Skin of body (tissue), 3 donors: ENCODE measurements at places on chromosomes 5 and 9.

GRCh38 chr5:133853646-133854365, 114.6 kb downstream of the C5orf15 start:
- DNase-seq: no peak

- no peak for DNase-seq
Observed at GRCh38 chr5:1474866-1475543, 29.8 kb upstream of the SLC6A3 start.

DNA sequence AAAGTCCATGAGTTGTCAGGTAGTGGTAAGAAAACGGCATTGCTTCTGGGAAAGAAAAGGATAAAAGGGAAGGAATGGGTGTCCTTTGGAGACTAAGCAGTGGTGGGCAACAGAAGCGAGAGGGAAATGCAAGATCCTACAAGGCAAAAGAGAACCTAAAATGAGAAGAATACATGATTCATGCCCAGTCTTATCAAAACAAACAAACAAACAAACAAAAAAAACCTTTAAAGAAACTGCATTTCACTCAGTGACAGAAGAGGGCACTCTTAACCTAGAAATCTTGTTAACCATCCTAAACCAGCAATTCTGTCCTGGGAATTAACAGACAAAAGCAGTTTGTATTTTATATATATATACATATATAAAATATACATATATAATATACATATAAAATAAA, 88.5 kb downstream of the SUSD1 start:
- peak; percentile 18 for DNase-seq

GRCh38 chr5:1494780-1495524, 28.8 kb downstream of the LPCAT1 start:
- no peak for DNase-seq

DNA sequence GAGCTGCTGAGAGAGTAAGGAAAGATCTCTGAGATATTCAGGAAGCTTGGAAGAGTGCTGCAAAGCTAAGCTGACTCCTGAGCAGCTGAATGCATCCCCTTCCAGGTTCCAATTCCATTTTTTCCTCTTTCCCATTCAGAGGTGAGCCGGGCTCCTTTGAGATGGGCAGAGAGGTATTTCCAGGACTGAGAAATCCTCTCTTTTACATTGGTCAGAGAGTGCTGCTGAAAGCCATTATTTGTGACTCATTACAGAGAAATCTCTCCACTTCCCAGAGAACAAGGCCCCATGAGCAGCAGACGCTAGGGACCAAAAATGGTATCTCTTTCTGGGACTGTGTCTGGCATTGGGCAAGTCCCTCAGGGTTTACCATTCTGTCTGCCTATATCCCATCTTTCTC, 3.7 kb downstream of the MCTP1 start:
- DNase-seq: no peak

DNA sequence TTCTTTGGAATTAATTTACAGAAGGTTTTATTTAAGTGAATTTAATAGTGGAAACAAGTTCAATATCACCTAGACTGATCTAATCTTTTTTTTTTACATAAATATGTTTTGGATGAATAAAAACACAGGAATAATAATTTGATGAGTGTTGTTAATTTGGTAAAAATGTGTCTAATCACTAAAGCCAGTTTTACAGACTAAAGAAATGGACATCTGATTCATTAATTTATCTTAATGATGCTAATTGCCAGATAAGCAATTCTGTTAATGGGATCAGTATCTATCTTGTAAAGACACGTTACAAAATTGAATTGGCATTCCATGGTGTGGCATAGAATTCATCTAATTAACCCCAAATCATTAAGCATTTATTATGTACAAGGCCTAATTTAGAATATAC, 743.3 kb upstream of the CDH6 start:
- no peak for DNase-seq

DNA sequence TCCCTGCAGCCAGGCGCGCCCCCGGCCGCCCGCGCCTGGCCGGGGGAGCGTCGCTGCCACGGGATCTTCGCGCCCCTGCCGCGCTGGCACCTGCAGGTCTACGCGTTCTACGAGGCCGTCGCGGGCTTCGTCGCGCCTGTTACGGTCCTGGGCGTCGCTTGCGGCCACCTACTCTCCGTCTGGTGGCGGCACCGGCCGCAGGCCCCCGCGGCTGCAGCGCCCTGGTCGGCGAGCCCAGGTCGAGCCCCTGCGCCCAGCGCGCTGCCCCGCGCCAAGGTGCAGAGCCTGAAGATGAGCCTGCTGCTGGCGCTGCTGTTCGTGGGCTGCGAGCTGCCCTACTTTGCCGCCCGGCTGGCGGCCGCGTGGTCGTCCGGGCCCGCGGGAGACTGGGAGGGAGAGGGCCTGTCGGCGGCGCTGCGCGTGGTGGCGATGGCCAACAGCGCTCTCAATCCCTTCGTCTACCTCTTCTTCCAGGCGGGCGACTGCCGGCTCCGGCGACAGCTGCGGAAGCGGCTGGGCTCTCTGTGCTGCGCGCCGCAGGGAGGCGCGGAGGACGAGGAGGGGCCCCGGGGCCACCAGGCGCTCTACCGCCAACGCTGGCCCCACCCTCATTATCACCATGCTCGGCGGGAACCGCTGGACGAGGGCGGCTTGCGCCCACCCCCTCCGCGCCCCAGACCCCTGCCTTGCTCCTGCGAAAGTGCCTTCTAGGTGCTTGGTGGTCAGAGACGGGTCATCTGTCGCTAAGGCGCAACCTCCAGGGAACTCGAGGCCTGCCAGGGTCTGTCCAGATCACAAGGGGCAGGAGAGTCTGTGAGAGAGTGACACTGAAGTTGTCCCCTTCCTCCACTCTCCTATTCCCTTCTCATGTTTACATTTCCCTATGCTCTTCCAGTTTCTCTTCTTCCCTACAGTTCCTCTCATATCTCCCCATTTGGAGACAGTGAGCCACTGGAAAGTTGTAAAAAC, 1.3 kb downstream of the GPR150 start:
- DNase-seq: no peak

DNA sequence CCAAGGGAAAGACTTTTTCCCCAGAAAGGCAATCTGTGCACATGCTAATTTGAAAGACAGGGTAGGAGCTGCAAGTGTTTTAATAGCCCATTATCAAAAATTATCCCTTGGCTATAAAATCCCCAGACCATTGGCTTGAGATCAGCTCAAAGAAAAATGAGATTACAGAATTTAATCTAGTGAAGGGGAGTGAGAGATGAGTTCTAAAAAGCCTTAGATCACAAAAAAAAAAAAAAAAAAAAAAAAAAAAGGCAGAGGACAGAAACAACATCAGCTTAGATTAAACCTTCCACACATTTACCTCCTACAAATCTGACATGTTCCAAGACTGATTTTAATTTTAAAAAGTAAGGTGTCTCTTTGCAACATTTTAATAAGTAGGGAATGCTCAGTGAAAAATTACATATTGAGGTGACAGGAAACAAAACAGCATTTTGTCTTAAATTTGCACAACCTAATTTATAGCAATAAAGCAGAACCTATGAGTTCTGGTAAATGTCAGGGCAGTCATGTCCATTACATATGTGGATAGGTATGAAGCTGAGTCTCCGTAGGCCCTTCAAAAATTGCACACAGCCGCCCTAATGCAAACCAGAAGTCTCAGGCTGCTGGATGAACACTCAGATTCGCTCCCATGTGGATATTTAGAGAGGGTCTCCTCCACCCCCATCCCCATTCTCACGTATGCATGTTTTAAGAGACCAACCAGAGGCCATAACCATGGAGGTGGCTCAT, 43.4 kb downstream of the NFIB start:
- peak; percentile 92 for DNase-seq

- DNase-seq: no peak
Observed at GRCh38 chr9:93560991-93561390, 15.4 kb upstream of the PHF2 start.

- DNase-seq: no peak
Observed at GRCh38 chr5:150503386-150503785, 4.5 kb upstream of the NDST1 start.

- no peak for DNase-seq
Observed at GRCh38 chr9:110185806-110186205, 22.2 kb downstream of the C9orf152 start.

DNA sequence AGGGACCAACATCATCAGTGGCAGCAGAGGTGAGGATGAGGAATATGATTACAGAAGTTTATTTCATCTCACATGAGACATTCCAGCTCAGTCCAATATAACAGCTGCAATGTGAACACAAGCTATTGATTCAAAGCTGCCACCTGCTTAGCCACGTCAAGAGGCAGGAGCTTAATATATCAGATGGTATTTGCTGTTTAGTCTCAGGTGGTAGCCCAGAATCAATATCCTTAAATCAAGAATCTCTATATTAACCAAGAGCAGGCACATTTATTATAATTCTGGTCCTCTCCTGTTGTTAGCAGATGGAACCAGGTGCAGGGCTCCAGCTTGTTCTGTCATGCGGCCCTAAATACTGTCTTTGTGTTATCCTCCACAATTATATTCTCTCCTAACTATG, 431.6 kb downstream of the ICE1 start:
- DNase-seq: no peak

DNA sequence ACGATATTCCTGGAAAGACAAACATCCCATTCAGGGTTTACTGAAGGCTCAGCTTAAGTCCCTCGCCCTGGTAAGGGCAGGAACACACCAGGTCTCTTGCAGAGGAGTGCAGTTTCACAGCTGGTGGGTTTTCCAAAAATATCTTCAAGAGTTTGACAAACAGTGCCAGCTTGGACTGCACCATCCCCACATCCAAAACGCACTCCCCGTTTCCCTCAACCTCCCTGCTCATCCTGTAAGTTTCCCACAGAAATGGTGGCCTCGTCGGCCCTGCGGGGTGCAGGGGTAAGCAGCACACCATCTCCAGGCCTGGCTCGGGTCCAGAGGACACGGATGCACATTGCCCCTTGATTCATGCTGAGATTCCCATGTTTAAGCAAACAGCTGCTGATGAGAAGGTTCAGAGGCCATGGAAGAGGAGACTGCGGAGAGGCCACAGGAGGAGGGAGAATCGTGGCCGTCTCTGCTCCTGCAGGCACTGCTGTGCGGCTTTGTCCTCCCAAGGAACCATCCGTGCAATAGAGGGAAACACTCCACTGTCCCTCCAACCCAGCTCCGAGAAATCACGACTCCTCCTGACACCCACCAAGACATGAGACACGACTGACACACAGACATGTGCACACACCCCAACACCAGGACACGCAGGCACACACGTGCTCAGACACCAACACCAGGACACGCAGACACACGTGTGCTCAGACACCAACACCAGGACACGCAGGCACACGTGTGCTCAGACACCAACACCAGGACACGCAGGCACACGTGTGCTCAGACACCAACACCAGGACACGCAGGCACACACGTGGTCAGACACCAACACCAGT, 24.0 kb upstream of the SLC12A7 start:
- DNase-seq: no peak

DNA sequence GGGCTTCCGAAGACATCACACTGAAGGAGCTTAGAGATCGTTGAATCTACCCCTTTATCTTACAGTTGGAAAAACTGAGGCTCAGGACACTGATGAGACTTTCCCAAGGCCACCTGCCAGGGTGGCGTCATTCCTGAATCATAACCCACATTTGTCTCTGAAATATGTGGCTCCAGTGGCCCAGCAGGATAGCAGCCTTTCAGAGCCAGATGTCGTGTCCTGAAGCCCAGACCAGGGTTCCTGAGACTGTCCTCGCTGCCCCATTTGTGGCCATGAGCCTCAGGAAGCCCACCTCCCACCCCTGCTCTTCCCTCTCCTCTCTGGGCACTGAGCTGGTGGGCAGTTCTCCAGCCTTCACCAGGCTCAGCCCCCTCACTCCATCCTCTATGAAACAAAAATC, 2.4 kb downstream of the HMCN2 start:
- DNase-seq: no peak

DNA sequence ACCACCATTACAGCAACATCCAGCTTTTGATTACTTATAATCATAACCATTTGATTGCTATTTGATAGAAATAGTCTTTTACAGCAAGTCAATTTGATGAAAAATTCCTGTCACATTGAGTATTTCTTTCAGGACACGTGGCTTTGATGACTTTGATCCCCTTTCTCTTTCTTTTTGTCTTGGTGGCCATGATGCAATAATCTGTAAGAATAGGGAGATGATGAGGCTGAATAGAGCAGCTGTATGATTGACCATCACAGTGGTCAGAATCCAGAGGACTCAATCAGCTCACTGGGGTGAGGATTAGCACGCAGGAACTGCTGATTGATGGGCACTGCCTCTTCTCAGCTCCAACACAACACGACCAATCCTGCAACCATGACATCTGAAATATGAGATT, 262.7 kb downstream of the PARP8 start:
- DNase-seq: no peak

GRCh38 chr5:158164296-158165047, 305.5 kb upstream of the CLINT1 start:
- DNase-seq: no peak

- DNase-seq: peak; percentile 58
Observed at GRCh38 chr9:96062031-96062430, 186.5 kb downstream of the ERCC6L2 start.

DNA sequence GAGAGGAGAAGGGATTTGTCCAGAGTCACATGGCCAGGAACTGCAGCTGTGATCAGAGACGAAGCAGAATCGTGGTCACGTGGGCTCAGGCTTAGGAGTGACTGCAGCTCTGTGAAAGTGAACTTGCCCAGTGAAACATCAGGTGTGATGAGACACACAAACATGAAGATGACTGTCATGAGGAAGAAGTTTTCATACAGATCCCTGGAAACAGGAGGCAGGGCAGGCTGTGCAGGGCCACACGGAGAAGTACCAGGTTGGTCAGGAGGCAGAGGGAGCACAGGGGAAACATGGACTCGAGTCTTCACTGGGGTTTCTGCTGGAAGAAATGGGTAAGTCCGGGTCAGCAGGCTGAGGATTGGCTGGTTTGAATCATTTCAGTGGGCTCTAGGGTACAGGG, 64.1 kb downstream of the BARX1 start:
- no peak for DNase-seq

- no peak for DNase-seq
Observed at GRCh38 chr5:134029156-134029555, 24.4 kb upstream of the VDAC1 start.

DNA sequence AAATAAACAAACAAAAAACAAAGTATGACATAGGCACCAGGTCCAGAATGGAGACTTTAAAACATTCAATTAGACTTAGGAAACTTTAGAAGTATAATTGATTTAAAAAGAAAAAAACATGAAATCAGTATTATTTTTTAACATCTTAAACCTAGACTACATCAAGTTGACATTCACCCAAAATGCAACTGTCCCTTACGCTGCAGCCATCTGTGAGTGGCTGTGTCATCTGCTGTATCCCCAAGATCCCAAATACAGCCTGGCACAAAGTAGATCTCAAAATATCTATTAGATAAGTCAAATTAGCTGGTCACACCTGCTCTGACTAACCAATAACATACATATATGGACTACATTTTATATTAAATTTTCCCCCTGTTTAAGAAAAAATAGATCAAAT, 7.8 kb downstream of the TTLL11 start:
- no peak for DNase-seq
